Suppressor macrophage treated with lipopolysaccharide for 4 hours (primary cell): ENCODE measurements at places on chromosomes 1 and 21.

- DNase-seq: no peak
Observed at GRCh38 chr1:227790034-227790400, 25.5 kb upstream of the PRSS38 start.

DNA sequence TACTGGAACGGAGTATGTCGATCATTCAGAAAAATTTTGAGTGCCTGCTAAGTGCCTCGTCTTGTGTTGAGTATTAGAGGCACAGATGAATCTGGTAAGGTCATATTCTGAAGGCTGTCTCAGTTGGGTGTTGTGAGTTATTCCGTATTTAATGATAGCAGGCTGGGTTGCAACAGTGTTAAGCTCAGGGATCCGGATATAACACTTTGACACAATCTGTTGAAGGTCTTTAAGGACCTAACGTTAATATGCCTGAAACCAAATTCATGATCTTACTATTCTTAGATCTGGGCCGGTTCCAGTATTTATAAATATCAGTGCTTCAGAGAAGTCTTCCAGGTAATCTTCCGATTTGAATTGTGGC is 555 bp downstream of the PRPF38A start:
- DNase-seq: no peak

GRCh38 chr1:39048745-39049370 is 22.7 kb downstream of the NDUFS5 start:
- DNase-seq: no peak

GRCh38 chr1:30751830-30752650 is 5.5 kb downstream of the LAPTM5 start:
- no peak for DNase-seq

- no peak for DNase-seq
Observed at GRCh38 chr1:233452724-233453123, 125.2 kb downstream of the MAP3K21 start.

DNA sequence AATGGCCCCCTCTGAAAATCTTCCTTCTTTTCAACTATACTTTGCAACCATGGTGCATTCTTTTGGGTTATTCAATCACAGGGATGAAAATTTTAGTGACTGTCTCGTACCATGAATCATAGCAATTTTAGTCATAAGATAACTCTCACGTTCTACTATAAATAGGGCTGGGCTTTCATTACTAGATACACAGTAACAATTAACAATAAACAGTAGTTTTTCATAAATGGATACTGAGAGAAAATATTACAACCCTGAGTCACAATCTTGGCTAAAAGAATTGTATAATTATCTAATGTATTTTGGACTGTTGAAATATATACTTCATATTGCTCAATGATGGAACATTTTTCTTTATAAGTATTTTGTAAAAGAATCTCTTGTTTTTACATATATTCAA is 96.1 kb downstream of the TEX35 start:
- peak; percentile 47 for DNase-seq

DNA sequence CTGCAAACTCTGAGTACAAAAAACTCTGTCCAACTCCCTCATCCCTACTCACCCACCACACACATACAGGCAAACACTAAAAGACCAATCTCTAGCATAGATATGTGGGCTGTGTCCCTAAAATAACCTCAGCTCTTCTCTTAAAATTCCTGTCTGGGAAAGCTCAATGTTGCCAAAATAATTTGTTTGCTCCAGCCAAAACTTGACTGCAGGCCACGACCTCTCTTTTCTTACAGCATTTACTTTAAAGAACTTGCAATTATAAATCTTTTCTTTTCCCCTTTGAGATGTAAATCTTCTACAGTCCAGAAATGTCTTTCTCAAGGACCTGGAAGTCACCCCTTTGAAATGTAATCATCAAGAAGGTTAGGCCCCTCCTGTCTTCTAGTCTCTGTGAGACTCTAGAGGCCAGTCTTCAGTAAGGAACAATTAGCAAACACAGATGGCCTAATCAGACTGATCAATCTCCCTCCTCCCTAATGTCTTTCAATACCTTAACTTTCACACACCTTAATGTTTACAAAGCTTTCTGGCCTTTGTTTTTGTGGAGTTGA is 483.6 kb upstream of the RGS18 start:
- DNase-seq: no peak

- DNase-seq: no peak
Observed at GRCh38 chr21:32481875-32482408, 69.4 kb downstream of the EVA1C start.

DNA sequence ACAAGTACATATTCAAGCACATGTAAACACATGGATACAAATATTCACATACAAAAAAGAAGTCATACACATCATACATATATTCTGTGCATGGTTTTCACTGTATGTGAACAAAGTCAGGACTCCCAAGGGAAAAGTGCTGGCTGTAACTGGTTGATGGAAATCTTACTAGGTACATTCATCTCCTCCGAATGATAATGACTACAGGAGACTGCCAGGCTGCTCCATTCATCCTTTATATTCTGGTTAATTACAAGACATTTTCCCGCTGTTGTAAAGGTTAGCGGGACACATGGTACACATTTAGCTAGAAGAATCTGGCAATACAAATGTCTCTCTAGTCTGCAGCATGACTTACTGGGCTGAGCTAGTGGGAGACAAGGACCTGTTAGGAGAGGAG is 26.2 kb upstream of the HMGB4 start:
- no peak for DNase-seq

- no peak for DNase-seq
Observed at GRCh38 chr1:42933610-42934491, 24.8 kb downstream of the SLC2A1 start.

- DNase-seq: no peak
Observed at GRCh38 chr1:88773540-88774150, 89.6 kb downstream of the PKN2 start.

- DNase-seq: no peak
Observed at GRCh38 chr1:213982289-213982671, 5.5 kb upstream of the PROX1 start.

DNA sequence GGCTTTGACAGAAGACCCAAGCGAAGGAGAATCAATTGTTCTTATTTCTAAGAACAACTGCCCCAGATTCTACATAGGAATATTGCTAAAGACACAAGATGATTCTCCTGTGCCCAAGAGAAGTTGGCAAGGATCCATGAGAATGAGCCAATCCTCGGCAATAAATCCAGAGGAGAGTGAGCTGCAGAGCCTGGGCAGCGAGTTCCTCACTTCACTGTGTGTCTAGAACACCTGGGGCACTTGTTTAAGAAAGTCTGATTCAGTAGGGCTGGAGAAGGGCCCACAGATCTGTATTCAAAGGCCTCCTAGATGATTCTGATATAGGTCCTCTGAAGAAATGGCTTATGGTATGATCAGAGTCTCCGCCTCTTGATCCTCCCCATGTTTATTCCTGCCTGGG is 31.8 kb downstream of the GADD45A start:
- DNase-seq: no peak

GRCh38 chr1:38818175-38818976 is 41.2 kb downstream of the RRAGC start:
- peak; percentile 45 for DNase-seq

DNA sequence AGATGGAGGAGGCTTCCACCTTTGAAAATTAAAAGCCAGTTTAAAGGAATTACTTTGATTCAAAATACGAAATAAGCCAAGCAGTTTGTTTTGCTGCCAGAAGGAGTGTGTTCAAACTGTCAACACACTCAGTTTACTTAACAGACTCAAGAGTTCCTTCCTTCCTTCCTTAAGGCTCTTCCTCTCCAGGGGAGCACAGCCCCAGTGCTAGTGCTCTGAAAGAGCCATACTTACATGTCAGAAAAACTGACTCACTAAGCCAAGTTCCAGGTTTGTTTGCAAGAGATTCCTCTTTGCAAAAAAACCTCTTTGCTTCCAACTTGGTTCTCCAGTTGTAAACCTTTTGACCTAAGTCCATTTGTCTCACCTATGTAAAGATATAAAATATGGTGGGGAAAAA is 14.3 kb downstream of the SETD4 start:
- DNase-seq: no peak

GRCh38 chr1:229980009-229980408 is 87.0 kb upstream of the GALNT2 start:
- no peak for DNase-seq

DNA sequence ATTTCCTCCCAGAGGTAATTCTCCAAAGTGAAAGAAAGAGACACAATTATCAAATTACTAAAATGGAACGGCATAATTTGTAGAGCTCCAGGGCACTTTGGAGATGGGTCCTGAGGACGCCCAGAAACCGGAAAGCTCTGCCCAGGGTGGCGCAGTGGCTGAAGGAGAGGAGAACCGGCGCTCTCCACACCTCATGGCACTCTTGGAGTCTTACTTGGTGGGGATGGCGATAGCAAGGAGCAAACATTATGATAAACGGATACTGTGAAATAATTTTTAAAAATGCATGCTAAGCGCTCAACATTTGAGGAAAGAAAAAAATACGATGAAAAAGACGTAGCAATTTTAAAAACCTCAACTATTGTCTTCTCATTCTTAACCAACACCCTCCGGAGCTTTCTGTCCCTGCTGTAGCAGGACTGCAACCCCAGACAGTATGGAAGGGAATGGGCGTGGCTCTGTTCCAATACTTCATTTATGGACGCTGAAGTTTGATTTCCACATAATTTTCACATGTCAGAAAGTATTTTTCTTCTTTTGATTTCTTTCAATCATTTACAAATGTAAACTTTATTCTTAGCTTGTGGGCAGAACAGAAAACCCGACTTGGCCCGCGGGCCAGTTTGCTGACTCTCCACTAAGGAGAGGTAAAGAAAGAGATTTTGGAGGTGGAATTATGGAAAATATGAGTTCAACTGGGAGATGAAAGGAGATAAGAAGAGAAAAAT is 1.1 kb downstream of the S100A11 start:
- DNase-seq: peak; percentile 54

DNA sequence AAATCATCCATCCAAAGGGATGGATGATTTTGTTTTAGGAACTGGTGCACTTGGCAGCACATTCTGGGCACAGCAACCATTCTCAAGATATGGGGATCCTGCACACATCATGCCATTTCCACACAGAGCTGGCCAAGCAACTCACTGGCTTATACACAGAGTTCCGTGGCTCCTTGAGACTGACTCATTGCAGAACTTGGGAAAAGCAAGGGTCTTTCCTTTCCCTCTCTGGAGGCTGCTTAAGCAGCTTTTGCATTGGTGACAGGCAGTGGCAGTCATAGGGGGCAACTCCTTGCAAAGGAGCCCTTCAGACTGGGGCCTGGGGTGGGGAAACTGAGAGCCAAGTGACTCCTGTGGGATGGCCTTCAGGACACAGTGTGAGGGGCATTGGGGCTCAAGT is 1.9 kb upstream of the MAD2L2 start:
- no peak for DNase-seq

DNA sequence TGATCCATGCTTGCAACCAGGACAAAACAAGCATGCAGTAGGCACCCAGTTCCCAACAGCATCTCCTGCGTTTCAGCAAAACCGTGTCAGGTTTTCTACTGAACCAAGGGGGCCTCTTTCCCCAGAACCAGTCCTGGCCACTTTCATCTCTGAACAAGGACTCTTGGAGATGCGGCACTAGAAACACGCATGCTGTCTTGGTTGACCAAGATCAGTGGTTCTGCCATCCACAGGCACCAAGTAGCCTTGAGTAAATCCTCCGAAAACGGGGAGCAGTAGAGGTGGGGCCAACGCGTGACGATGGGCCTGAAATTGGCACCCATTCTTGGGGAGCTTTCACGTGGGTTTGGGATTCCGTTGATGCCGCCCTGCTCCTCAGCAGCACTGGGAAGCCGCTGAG is 62.5 kb upstream of the AJAP1 start:
- DNase-seq: no peak

GRCh38 chr1:111332190-111332589 is 41.5 kb downstream of the CHIA start:
- DNase-seq: no peak

- no peak for DNase-seq
Observed at GRCh38 chr1:29631361-29631760, 395.0 kb downstream of the PTPRU start.

DNA sequence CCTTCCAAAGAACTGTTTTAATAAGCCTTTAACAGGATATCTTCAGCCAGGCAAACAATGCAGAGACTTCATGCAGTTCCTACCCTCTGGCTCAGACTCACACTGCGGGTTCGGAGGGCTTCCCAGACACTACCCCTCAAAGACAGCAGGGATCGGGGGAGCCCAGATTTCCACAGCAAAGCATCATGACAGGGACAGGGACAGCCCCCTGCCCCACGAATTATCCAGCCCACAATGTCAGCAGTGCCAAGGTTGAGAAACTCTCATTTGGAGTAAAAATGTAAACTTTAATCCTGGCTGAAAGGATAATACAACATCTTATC is 20.1 kb downstream of the NPHP4 start:
- no peak for DNase-seq

DNA sequence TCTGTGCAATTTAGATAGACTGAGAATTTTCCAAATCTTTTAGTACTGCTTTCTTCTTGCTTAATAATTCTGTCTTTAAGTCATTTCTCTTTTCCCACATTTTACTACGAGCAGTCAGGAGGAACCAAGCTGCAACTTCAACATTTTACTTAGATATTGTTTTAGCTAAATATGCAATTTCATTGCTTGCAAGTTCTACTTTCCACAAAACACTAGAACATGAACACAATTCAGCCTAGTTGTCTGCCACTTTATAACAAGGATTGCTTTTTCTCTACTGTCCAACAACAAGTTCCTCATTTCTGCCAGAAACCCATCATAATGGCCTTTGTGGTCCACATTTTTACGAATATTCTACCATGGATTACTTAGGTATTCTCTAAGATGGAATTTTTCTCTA is 36.6 kb downstream of the SORT1 start:
- DNase-seq: no peak

DNA sequence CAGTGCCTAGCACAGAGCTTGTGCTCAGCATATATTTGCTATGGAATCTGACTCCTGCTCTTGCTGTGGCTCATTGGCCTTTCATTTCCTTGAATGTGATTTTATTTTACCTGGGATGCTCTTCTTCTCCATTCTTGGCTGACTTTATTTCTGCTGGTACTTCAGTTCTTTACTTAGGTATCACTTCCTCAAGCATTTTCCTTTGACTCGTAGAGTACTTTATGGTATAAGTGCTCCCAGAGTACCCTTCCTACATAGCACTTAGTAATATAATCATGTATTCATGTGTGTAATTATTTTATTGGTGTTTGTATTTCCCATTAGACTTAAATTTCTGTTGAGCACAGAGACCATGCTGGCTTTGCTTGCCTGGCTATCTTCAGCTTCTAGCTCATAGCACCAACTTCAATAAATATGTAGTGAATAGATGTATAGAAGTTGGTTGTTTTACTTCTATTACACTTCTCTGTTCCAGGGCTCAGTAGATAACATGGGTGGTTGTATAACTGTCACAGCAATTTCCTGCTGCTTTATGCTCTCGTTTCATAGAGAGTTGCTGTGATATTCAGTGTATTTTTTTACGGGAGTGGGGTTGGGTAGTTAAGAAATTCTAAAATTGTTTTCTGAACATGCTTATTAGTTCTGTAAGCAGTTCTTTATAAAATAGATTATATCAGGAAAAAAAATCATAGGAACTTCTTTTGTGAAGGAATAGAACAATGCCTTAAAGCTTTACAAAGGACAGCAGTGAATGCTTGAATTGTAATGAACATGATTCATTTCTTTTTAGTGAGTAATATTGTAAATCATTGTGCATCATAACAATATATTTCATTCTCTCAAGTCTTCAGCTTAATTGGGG is 112.2 kb downstream of the NEK7 start:
- DNase-seq: no peak
